NCI-H345 (cell line): ENCODE measurements at places on chromosomes 4 and X.
A peak's percentile ranks its signal among the peaks of the same experiment; 100 is the strongest.

GRCh38 chrX:19195243-19195610 lies 73.0 kb upstream of the ADGRG2 start:
- DNase-seq = no peak

- no peak for DNase-seq
Observed at GRCh38 chr4:34157547-34157946, 2086.8 kb downstream of the ARAP2 start.

GRCh38 chrX:110881971-110882370 lies 86.4 kb upstream of the CHRDL1 start:
- no peak for DNase-seq

GRCh38 chr4:16139066-16139945 lies 55.5 kb upstream of the PROM1 start:
- DNase-seq = no peak

- no peak for DNase-seq
Observed at GRCh38 chr4:38503689-38504395, 160.2 kb upstream of the KLF3 start.

DNA sequence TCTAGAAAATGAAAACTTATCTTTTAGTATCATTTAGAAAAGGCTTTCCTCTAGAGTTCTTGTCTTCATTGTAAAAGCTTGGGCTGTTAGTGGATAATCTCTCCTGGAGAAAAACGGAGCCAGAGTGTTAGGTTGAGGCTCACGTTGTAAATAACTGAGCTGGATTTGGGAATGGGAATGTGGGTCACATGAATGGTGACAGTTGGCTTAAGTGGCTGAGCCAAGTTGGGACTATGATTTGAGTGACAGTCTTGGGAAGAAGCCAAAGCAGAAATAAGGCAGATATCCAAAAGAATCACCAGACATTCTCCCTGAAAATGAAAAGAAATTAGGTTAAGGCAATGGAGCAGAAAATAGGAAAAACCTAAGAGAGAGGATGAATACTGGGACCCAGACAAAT lies 33.6 kb upstream of the PDGFC start:
- no peak for DNase-seq

DNA sequence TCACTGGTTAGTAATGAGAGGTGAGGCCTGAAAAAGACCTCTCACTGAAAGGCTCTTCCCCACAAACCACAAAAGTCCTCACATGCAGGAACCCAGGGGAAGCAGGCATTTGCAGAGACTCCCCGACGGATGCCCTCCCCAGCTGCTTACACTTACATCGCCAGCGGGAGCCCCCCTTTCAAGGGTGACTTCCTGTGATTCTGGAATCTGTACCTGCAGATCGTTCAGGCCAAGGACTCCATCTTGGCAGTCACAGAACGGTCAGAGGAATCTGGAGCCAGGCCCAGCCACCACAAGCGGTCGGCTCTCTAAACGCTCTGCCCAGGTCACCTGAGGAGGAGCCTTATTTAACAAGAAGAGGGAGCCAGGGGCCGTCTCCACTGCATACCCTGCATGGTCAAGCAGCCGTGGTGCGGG lies 71.3 kb upstream of the STS start:
- DNase-seq = no peak

- no peak for DNase-seq
Observed at GRCh38 chr4:24971192-24971591, 58.4 kb upstream of the CCDC149 start.

DNA sequence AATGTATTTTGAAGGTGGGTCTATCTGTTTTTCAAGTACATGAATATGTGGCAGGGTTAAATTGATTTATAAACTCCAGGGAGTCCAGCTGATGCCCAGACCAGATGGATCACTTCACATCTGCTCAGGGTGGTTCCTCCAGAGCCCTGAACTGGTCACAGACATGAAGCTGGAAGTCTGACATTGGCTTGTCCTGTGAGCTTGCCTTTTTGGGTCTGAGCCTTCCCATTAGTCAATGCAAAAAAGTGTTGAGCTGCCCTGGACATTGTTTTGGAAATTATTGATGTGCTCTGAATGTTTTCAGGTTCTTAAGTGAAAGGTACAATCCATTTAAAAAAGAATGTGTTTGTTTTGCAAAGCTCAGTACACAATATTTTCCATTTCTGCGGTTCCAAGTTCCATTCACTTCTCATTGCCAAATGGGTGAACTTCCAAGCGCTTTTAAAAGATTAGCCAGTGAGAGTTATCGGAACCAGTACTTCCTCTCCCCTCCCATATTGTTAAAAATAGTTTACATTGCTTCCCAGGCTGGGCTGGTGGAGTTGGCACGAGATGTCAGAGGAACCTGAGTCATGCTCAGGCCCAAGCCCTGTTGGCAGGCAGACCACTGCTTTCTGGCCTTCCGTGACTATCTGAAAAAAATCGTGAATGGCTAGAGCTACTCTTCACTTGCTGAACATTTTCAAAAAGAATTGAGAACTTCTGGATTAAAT lies 52.1 kb downstream of the PDGFRA start:
- no peak for DNase-seq

GRCh38 chr4:176198316-176198903 lies 3.0 kb upstream of the SPATA4 start:
- DNase-seq = peak; percentile 19

GRCh38 chr4:10413177-10413576 lies 44.0 kb downstream of the ZNF518B start:
- DNase-seq = no peak

DNA sequence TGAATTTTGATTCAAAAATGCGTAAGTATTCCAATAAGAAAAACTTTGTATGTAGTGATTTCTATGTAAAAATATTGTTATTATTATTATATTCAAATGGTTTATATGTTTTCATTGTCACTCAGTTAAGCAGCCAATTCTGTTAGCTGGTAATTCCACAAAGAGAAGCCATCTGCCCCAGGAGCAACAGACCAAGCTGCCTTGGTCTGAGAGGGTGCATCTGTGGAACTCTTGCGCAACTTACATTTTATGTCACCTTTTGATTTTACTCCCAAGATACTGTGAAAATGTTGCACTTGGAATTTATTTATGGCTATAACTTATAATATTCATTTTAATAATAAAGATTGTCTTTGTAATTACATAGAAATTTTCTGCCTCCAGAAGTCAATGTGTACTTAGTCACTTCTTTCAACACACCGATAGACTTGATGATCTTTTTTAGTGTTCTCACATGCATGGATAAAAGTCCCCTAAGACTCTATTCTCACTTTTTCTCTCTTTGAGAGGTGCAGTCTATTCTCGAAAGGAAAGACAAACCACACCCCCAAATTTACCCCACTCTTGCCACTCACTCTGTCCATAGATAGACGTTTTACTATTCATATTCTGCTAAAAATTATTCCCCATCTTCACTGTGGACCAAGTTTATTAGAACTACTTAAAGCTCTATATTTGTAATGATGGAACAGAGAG lies 30.6 kb downstream of the GPR174 start:
- no peak for DNase-seq

DNA sequence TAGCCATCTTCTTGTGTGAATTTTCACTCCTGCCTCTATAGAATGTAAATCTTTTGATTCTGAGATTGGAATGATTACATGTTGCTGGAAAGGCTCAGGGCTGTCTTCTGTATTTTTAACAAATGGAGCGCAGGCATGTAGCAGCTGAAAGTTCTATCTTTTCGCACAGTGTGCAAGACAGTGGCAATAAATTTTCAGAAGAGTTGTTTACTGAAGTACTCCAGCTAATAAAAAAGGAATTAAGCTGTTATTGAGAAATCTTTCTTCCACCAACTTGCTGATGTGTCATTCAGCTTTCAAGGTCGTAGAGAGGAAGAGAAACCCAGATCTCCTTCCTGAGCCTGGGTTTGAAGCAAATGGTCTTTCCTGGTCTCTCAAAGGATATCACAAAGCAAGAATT lies 122.0 kb upstream of the PUDP start:
- DNase-seq = no peak

DNA sequence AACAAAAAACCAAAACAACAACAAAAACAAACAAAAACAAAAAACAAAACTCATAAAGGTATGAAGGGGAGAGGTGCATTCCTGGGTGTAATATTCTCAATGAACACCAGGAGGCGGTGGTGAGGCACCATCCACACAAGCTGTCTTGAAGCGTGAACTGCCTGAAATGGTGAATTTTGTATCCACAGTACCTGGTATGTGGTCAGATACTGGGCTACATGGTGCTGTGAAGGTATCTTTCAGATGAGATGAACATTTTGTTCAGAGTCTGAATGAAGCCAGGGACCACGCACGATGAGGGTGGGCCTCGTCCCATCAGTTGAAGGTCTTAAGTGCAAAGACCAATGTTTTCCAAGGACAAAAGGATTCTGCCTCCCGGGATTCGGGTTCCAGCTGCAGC lies 58.5 kb downstream of the ASMT start:
- DNase-seq = no peak

DNA sequence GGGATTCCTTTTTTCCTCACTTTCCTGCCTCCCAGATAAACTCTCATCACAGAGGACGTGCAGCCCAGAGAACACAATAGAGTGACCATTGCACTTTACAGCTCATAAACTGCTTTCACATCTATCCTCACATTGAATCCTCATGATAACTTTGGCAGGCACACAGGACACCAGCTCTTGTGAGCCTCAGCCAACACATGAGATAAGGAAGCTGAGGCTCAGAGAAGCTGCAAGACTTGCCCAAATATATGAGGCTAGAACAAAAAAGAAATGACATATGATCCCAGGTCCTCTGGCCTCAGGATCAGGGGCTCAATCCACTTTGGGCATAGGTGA lies 85.0 kb upstream of the CPEB2 start:
- no peak for DNase-seq

- DNase-seq = peak; percentile 79
Observed at GRCh38 chr4:184343502-184344177, 126.0 kb upstream of the ENPP6 start.

- no peak for DNase-seq
Observed at GRCh38 chrX:444305-444704, 57.6 kb upstream of the PPP2R3B start.

DNA sequence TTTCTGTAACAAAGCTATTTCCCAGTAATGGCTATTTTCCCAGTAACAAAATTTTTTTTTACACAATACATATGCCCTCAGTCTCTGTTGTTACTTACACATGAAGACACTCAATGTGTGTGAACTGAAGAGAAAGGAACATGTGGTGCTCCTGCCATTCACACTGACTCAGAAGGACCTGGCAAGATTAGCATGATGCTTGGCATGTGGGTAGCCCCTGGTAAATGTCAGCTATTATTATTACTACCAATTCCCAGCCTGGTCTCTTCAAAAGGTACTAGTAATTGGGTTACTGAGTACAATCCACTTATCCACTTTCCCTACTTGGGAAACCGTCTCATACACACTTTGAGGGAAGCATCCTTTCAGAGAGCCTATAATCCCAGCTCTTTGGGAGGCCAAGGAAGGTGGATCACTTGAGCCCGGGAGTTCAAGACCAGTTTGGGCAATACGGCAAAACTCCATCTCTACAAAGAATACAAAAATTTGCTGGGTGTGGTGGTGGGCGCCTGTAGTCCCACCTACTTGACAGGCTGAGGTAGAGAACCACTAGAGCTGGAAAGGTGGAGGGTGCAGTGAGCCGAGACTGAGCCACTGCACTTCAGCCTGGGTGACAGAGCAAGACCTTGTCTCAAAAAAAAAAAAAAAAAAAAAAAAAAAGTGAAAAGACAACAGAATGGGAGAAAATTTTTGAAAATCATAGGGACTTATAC lies 14.6 kb downstream of the RBBP7 start:
- DNase-seq = no peak

DNA sequence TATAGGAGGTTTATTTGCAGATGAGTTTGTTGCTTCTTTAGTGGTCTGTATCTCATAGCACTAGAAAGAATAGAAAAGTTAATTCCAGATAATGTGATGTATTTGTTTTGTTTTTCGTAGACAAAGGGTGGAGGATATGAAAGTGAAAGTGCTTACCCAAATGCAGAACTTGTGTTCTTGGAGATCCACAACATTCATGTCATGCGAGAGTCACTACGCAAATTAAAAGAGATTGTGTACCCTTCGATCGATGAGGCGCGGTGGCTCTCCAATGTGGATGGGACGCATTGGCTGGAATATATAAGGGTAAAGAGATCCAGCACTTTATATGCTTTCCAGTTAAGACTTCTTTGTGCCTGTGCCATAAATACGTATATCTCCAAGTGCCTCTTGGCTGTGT lies 43.3 kb downstream of the MTMR1 start:
- no peak for DNase-seq

GRCh38 chrX:114047558-114047957 lies 536.3 kb upstream of the HTR2C start:
- DNase-seq = no peak

- DNase-seq = peak; percentile 12
Observed at GRCh38 chrX:150902434-150903109, 4.1 kb upstream of the CD99L2 start.
